C1 segment of cervical spinal cord (tissue), 14 donors: ENCODE measurements at places on chromosomes 3 and 15.

DNA sequence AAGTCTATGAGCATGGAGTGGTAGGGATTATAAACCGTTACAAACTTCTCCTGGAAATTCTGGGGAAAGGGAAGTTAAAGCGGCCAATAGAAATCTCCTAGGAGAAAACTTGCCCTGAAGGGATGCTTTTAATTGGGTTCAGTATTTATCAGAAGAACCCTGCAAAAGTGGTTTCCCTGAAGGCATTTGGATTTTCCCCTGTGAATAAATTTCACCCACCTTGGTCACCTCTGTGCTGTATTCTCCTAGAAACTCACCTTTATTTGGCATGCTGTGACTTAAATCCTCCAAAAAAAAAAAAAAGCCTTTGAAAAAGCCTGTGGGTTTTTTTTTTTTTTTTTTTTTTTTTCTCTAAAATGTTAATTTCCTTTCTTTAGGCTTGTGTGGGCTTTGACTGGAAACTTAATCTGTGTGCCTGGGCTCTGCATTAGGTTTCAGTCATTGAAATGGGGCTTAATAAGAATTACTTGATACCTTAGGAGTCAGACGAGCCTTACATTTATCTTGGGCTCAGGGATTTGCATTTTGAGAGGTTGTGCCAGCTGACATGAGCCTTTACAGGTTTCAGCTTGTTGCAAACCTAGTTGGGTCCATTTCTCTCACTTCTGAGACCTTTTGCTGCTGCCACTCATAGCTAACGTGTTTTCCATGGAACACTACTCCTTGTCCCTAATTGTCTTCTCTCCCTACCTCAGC is 22.0 kb downstream of the TGFBR2 start:
- no peak for DNase-seq

GRCh38 chr3:154979331-154979730 is 100.8 kb upstream of the MME start:
- DNase-seq: no peak

GRCh38 chr15:100772892-100773520 is 106.6 kb upstream of the ALDH1A3 start:
- DNase-seq: no peak

- DNase-seq: no peak
These were observed 2.4 kb upstream of the GPR87 start for GRCh38 chr3:151318991-151319390.

GRCh38 chr3:123025642-123026521 is 1.7 kb downstream of the SEMA5B start:
- DNase-seq: no peak

GRCh38 chr15:65246939-65247338 is 35.7 kb upstream of the CILP start:
- no peak for DNase-seq

GRCh38 chr3:113261626-113262303 is 50.4 kb downstream of the BOC start:
- DNase-seq: no peak

GRCh38 chr15:82936966-82937711 is 15.4 kb downstream of the HOMER2 start:
- no peak for DNase-seq

DNA sequence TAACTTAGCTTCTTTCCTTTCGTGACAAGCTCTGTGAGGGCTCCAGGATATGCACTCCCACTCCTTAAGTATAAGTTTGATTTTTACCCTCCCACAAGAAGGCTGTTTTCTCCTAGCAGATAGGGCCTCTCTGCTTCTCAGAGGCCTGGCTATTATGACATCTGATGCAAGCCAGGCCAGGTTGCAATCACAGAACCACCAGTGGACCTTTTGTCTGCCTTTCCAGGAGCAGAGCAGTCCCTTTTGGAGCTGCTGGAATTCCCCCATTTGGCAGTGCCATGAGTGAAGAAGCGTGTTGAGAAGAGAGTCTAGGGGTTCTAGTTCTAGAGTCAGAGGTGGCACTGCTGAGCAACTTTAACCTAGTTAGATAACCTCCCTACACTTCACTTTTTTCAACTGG is 1004.3 kb upstream of the SEMA6D start:
- no peak for DNase-seq

GRCh38 chr3:42652611-42653302 is 740 bp upstream of the ZBTB47 start:
- DNase-seq: no peak

DNA sequence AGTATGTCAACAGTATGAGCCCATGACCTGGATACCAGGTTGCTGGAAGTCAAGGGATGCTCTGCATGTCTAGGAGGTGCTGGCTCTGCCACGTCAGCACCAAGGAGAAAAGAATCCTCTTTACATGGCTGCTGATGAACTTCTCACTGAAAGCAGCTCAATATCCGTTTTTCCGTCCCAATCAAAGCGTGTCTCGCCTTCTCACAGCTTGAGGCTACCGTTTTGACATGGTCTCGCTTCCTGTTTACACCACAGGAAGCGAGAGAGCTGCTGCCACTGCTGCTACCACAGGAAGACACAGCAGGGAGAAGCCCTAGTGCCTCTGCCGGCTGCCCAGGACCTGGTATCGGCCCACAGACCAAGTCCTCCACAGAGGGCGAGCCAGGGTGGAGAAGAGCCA is 27.3 kb downstream of the STARD5 start:
- DNase-seq: no peak
